Aorta (tissue), 5 donors: ENCODE measurements at places on chromosomes 12 and 14. TPM values are rescaled to one million over a fixed set of nuclear protein-coding genes. Genes with fewer than 3 reads are reported as not detected.

- no peaks in the 10 kb centered on the region for H3K27me3 ChIP-seq
- no peak for DNase-seq
- H3K36me3 ChIP-seq, result no peaks in the 10 kb centered on the region
- H3K27ac ChIP-seq, result no peak overlapping the region
- H3K4me1 ChIP-seq, result no peaks in the 10 kb centered on the region
Measured at GRCh38 chr14:90999299-90999698, 61.1 kb downstream of the RPS6KA5 start.

DNA sequence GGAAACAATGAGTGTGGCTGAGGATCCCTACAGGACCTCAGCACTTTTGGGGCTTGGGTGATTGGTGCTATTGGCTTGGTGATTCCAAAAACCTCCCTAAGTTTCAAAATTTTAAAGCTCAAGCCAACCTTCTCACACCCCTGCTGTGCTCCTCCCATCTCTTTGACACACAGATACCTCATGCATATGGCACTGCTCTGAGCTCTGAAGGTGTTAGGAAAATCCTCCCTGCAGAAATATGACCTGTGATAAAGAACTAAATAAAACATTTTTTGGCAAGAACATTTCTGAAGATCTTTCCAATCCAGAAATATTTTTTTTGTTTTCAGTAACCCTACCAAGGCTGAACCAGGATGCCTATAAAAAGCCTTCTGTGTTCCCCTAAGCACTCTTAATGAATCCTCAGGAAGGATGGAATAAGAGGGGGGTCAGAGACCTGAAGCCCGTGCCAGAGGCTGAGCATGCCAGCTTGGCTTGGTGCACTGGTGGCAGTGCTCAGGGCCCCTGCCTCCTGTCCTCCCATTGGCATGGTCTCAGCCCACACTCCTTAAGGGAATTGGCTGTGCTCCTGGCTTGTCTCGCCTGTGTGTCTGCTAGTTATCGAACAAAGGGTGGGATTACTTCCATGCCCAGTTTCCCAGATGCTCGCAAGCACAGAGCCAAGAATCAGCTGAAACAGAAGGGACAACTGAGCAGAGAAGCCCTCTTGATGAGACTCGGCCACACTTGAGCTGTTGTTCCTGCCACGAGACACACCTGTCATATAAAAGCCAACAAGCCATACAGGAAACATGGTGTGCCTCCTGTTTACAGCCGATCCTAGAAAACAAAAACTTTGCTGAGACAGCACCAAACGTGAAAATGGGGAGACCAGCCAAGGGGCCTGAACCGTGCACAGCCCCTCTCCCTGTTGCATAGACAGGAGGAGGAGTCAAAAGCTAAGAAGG, 132.7 kb upstream of the EEA1 start:
- no peaks in the 10 kb centered on the region for H3K27me3 ChIP-seq
- DNase-seq, result no peak
- no peaks in the 10 kb centered on the region for H3K36me3 ChIP-seq
- no peaks in the 10 kb centered on the region for H3K4me1 ChIP-seq
- no peak overlapping the region for H3K4me3 ChIP-seq

- no peaks in the 10 kb centered on the region for H3K27me3 ChIP-seq
- H3K36me3 ChIP-seq, result no peaks in the 10 kb centered on the region
- H3K27ac ChIP-seq, result no peak overlapping the region
- H3K4me1 ChIP-seq, result no peaks in the 10 kb centered on the region
Measured at GRCh38 chr14:83559721-83560120, 1970.2 kb upstream of the FLRT2 start.

DNA sequence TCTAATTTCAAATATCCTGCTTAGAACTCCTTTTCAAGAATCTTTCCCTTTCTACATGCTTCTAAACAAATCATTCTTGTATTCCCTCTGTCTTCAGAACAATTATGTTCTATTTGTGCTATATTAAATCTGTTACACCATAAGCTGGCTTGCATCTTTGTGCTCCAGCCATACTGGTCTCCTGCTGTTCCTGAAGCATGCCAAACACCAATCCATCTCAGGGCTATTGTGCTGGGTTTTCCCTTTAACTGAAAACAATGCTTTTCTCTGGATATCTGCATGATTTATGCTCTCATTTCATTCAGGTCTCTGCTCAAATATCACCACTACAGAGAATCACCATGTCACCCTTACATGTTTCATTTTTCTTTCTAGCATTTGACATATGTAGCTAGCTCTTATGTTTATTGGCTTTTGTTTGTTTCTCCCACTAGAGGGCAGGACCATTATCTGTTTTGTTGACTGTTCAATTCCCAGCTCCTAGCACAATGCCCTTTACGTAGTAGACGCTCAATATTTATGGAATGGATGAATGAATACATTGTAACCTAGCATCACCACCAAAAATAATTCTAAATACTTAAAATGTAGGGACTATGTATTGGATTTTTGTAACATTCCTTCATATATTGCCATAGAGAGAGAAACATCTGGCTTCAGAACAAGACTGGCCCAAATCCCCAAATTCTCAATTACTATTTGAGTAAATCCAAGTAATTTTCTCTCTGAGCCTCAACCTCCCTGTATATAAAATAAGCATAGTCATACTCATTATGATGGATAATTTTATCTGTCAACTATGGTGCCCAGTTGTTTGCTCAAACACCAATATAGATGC, 302.0 kb upstream of the SYT1 start:
- no peaks in the 10 kb centered on the region for H3K36me3 ChIP-seq
- H3K4me1 ChIP-seq, result no peaks in the 10 kb centered on the region
- H3K27me3 ChIP-seq, result no peaks in the 10 kb centered on the region
- DNase-seq, result no peak
- H3K4me3 ChIP-seq, result no peak overlapping the region

Gene CELA1
- not detected for polyA plus RNA-seq

DNA sequence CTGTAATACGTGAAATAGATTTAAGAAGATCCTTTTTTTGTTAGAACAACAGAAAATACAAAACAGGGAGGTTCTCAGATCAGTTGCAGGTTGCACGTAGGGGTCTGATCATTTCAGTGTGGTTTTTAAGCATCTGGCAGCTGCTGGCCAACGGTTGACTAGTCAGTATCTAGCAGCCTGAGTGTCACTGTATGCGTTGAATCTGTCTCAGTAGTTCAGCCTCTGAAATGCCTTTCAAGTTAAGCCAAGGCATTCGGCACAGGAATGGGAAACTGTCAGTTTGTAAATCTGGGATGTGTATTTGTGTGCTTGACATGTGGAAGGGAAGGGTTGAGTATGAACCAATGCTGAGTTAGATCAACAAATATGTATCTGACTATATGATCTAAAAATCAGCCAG, 165.9 kb downstream of the CACNA1C start:
- no peaks in the 10 kb centered on the region for H3K27me3 ChIP-seq
- no peak overlapping the region for H3K27ac ChIP-seq
- H3K4me1 ChIP-seq, result no peaks in the 10 kb centered on the region

Gene KCNC2
- not detected for polyA plus RNA-seq

Gene PPP2R3C
- polyA plus RNA-seq, result 47.2 TPM

Gene FAM181A
- not detected for polyA plus RNA-seq

GRCh38 chr12:57216014-57216911, at the start of gene NXPH4:
Gene NXPH4 (plus strand): TSS chr12:57216794. CDS start chr12:57216970, 176 bp downstream.
- no peaks in the 10 kb centered on the region for H3K36me3 ChIP-seq
- H3K27me3 ChIP-seq, result no peaks in the 10 kb centered on the region
- H3K4me3 ChIP-seq, result peak within 1 kb of the TSS; percentile 33
- DNase-seq, result peak; percentile 88
- H3K27ac ChIP-seq, result no peak within 1 kb of the TSS

Gene SLC10A1
- not detected for polyA plus RNA-seq

Gene TROAP
- 0.10 TPM for polyA plus RNA-seq

GRCh38 chr12:44654646-44655639, 221.2 kb downstream of the NELL2 start:
- no peak for DNase-seq
- H3K4me3 ChIP-seq, result no peak overlapping the region
- no peaks in the 10 kb centered on the region for H3K36me3 ChIP-seq

Gene BBOF1
- 6.3 TPM for polyA plus RNA-seq

GRCh38 chr12:100474617-100475016, 951 bp downstream of the NR1H4 start:
- no peaks in the 10 kb centered on the region for H3K36me3 ChIP-seq
- no peak for DNase-seq
- H3K27ac ChIP-seq, result no peak overlapping the region
- no peak overlapping the region for H3K4me3 ChIP-seq

DNA sequence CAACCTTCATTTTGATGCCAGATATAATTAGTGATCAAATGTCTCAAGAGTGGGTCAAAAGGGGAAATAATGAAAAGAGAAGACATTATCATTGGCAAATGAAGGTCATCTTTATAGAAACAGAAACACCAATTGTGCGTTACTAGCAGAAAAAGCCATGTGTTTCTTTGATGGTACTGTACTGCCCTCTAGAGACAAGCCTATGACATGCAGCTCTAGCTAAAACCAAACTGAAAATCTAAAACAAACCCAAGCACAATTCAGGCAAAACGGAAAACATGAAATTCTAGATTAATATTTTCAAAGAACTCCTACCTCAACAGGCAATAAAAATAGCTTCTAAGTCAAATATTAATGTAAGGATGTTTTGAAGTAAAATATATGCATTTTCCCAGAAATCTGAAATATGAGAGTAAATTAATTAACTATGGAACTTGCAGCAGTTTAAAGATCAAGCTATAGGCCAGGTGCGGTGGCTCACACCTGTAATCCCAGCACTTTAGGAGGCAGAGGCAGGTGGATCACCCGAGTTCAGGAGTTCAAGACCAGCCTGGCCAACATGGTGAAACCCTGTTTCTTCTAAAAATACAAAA, 115.4 kb downstream of the KLHL28 start:
- no peaks in the 10 kb centered on the region for H3K4me1 ChIP-seq
- no peak for DNase-seq
- H3K27me3 ChIP-seq, result no peaks in the 10 kb centered on the region
- H3K27ac ChIP-seq, result no peak overlapping the region
- no peaks in the 10 kb centered on the region for H3K36me3 ChIP-seq

GRCh38 chr14:59087711-59088110, 100.8 kb upstream of the DAAM1 start:
- no peak overlapping the region for H3K27ac ChIP-seq
- DNase-seq, result no peak
- no peaks in the 10 kb centered on the region for H3K4me1 ChIP-seq
- no peaks in the 10 kb centered on the region for H3K36me3 ChIP-seq
- H3K27me3 ChIP-seq, result no peaks in the 10 kb centered on the region

DNA sequence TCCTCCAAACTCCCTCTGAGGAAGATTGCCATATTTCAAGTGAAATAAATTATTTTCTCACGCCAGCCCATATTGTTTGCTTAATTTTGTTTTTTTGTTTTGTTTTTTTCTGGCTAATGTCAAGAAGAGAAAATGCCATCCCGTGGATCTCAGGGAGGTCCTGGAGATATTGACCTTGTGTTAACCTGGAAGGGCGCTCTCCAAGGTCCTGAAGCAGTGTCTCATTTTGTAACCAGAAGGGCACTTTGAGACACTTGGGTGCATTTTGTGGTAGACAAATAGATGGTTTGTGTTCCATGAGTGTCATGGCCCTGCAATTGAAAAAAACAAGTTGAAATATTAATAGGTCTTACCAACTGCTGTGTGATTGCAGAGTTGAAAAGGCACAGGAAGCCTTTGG, 268.9 kb downstream of the SUDS3 start:
- H3K4me1 ChIP-seq, result no peaks in the 10 kb centered on the region
- H3K36me3 ChIP-seq, result no peaks in the 10 kb centered on the region
- DNase-seq, result no peak
- H3K4me3 ChIP-seq, result no peak overlapping the region
- no peak overlapping the region for H3K27ac ChIP-seq

Gene MEG3
- polyA plus RNA-seq, result 454 TPM

Gene KIF5A
- 0.75 TPM for polyA plus RNA-seq

Gene NFYB
- 67.6 TPM for polyA plus RNA-seq

DNA sequence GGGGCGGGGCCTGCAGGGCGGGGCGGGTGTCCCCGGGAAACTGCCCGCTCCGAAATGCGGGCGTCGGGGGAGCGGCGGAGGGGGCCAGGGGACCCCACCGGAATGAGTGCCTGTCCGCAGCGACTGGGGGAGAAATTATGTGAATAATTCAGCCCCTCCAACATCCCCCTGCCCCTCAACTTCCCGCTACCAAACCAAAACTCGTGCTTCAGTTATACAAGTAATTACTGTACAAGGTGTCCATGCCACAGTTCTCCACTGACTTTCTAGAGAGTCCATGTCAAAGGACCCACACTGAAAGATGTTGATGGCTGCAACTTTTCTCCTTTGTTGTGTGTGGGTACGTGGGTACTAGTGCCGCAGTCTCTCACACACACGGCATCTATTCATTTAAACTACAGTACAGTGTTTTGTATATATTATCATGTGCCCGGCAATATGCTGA, 414 bp upstream of the CDK17 start:
- no peaks in the 10 kb centered on the region for H3K4me1 ChIP-seq
- H3K36me3 ChIP-seq, result no peaks in the 10 kb centered on the region
- no peaks in the 10 kb centered on the region for H3K27me3 ChIP-seq

Gene MYBPC1
- 0.36 TPM for polyA plus RNA-seq

Gene AMDHD1
- 4.6 TPM for polyA plus RNA-seq

Gene SCN8A
- under 0.01 TPM for polyA plus RNA-seq

Gene CALM1
- polyA plus RNA-seq, result 279 TPM

DNA sequence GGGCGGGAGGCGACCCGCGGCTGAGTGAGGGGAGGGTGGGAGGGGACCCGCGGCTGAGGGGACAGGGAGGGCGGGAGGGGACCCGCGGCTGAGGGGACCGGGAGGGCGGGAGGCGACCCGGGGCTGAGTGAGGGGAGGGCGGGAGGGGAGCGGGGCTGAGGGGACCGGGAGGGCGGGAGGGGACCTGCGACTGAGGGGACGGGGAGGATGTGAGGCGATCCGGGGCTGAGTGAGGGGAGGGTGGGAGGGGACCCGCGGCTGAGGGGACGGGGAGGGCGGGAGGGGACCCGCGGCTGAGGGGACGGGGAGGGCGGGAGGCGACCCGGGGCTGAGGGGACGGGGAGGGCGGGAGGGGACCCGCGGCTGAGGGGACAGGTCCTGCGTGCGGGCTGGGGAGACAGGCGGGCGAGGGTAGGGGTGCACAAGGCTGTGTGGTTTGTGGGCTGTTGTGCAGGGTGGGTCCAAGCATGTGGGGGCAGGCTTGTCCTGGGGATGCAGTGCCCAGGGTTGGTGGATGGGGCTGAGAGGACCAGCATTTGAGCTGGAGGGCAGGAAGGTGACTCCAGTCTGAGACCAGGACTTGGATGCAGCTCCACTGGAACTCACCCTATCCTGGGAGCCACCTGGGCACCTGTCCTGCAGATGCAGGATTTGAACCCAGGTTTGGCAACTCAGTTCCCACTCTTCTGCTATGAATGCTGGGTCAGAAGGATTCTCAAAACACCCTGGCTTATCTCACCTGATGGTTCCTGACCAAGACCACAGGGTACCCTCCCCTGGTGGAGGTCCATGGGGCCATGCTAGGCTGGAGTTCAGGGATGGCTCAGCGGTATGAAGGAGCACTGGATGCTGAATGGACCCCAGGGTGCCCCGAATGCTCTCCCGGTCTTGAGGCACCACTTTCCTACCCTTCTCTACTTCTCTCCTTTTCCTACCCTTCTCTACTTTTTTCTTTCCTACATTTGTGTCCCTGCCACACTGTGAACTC, 9.4 kb downstream of the PLD4 start:
- H3K4me1 ChIP-seq, result no peaks in the 10 kb centered on the region
- H3K27me3 ChIP-seq, result no peaks in the 10 kb centered on the region
- H3K4me3 ChIP-seq, result no peak overlapping the region
- no peak overlapping the region for H3K27ac ChIP-seq

GRCh38 chr12:31371256-31371620, 45.3 kb upstream of the SINHCAF start:
- no peaks in the 10 kb centered on the region for H3K27me3 ChIP-seq
- H3K36me3 ChIP-seq, result no peaks in the 10 kb centered on the region
- no peaks in the 10 kb centered on the region for H3K4me1 ChIP-seq
- H3K4me3 ChIP-seq, result no peak overlapping the region
- H3K27ac ChIP-seq, result no peak overlapping the region
- DNase-seq, result no peak
